ENCODE measurements at places on chromosomes 3 and 15. TPM values are rescaled to one million over a fixed set of nuclear protein-coding genes. Genes with fewer than 3 reads are reported as not detected.

- peaks cover 27% of the 10 kb centered on the region for H3K4me1 ChIP-seq
- no peak for DNase-seq
- no peaks in the 10 kb centered on the region for H3K27me3 ChIP-seq
- H3K27ac ChIP-seq, result no peak overlapping the region
Observed at GRCh38 chr3:150293401-150294001, 114.6 kb upstream of the TSC22D2 start.

- H3K27me3 ChIP-seq, result no peaks in the 10 kb centered on the region
- H3K27ac ChIP-seq, result no peak overlapping the region
- no peak for DNase-seq
- H3K4me3 ChIP-seq, result no peak overlapping the region
Observed at GRCh38 chr3:150793641-150794040, 30.7 kb upstream of the SIAH2 start.

GRCh38 chr3:140617135-140617534, 60.7 kb upstream of the TRIM42 start:
- H3K4me1 ChIP-seq, result no peaks in the 10 kb centered on the region
- DNase-seq, result no peak
- H3K36me3 ChIP-seq, result no peaks in the 10 kb centered on the region
- no peak overlapping the region for H3K4me3 ChIP-seq

- H3K36me3 ChIP-seq, result peaks cover 16% of the 10 kb centered on the region
- H3K4me1 ChIP-seq, result no peaks in the 10 kb centered on the region
- no peak for DNase-seq
- H3K4me3 ChIP-seq, result no peak overlapping the region
- H3K27ac ChIP-seq, result no peak overlapping the region
Observed at GRCh38 chr3:128907706-128908445, 28.5 kb downstream of the ACAD9 start.

The ARGFX gene
- not detected for total RNA-seq

GRCh38 chr3:123652342-123652984, 67.6 kb upstream of the HACD2 start:
- no peak overlapping the region for H3K4me3 ChIP-seq
- H3K27ac ChIP-seq, result no peak overlapping the region
- H3K27me3 ChIP-seq, result no peaks in the 10 kb centered on the region
- no peaks in the 10 kb centered on the region for H3K4me1 ChIP-seq
- no peaks in the 10 kb centered on the region for H3K36me3 ChIP-seq

GRCh38 chr3:131739211-131739610, 236.4 kb upstream of the MRPL3 start:
- no peaks in the 10 kb centered on the region for H3K27me3 ChIP-seq
- no peak overlapping the region for H3K4me3 ChIP-seq
- no peak for DNase-seq
